NCI-H1092 (cell line): ENCODE measurements at places on chromosomes 6 and 20.

- DNase-seq: no peak
Observed at GRCh38 chr6:70998148-70998547, 41.3 kb upstream of the B3GAT2 start.

- no peak for DNase-seq
Observed at GRCh38 chr20:17912916-17913315, 55.7 kb downstream of the SNX5 start.

GRCh38 chr20:4130404-4131189, 115.2 kb upstream of the RNF24 start:
- no peak for DNase-seq

DNA sequence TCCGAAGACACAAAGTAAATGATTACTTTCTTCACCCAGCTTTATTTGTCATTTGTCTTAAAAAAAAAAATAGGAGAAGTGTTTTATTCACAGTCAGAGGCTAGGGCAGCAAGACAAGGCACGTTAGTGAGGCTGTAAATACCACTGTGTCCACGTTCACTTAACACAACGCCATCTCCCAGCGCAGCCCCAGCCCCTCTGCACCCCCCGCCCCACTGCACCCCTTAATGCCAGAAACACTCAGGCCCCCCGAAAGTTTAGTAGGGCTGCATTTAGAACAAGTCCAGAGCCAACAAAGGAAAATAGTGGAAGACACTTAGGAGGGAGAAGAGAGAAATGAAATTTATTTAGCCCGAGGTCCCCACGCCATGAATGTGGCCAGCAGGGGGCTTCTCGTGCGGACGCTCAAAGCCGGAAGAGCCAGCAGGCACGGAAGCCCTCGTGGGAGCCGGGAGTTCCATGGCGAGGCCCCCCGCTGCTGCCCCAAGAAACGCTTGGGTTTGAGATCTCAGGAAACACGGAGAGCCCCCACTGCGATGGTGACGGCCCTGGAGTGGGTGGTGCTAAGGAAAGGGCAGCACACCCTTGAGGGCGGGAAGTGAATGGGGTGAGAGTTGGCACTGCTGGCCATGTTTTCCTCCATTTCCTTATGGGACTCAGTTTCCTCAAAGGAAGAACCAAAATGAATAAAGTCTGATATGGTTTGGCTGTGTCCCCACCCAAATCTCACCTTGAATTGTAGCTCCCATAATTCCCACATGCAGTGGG, 50.2 kb downstream of the IYD start:
- peak; percentile 43 for DNase-seq
